ENCODE measurements at places on chromosomes 16 and 17. TPM values are rescaled to one million over a fixed set of nuclear protein-coding genes. Genes with fewer than 3 reads are reported as not detected.

DNA sequence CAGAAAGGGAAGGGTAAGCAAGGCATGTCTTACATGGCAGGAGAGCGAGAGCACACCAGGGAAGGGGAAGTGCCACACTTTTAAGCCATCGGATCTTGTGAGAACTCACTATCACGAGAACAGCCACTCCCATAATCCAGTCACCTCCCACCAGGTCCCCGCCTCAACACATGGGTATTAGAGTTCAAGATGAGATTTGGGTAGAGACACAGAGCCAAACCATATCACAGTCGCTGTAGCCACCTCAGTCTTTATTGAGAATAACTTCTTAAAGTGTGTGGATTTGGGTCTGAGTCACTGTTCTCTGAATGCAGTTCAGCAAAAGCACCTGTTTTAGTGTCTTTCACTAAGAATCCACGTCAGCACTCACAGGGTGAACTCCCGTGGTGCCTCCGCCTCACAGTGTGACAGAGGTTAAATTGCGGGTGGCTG, 195.2 kb upstream of the CHMP6 start:
- peak; percentile 42 for DNase-seq

DNA sequence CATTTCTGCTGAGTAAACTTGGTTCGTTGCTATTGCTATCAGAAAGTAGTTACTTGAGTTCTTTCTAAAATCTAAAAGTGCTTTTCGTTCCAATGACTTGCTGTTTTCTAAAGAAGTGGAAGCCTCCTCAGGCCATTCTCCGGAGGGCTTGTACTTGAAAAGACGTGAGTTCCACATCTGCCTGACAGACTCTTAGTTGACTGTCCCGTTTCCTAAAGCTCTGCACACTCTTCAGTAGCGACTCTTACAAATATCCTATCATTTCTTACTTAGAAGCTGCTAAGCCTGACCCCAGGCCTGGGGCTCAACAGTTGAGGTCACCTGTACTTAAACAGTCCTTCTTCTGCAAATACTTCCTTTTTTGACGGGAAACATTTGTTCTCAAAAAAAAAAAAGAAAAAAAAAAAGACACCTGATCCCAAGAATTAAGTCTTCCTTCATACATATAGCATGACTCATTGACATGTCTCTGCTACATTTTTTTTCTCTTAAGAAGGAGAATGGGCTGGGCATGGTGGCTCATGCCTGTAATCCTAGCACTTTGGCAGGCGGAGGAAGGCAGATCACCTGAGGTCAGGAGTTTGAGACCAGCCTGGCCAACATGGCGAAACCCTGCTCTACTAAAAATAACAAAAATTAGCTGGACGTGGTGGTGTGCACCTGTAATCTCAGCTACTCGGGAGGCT, 61.5 kb downstream of the DHRS7C start:
- no peak for DNase-seq

- DNase-seq = no peak
Observed at GRCh38 chr16:88533381-88533917, 36.8 kb upstream of the ZC3H18 start.

The EMC8 gene
- 27.5 TPM for total RNA-seq

DNA sequence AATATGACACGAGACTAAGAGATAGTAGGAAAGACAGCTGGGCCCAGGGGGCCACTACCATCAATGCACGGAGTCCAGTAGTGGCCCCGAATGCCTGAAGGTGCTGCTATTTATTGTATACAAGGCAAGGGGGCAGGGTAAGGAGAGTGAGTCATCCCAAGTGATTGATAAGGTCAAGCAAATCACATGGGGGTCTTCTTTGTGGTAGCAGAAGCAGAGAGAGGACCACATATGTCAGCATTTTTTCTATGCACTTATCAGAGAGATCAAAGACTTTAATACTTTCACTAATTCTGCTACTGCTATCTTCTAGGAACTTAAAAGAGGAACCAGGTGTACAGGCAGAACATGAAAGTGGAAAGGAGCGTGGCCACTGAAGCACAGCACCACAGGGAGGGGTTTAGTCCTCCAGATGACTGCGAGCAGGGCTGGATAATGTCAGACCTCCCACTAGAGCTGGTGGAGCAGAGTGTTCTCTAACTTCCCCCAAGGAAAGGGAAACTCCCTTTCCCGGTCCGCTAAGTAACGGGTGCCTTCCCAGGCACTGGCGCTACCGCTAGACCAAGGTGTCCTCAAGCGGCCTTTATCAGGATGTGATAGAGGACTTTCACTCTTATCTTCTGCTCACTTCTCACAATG, 26.4 kb upstream of the ARL4D start:
- no peak for DNase-seq

GRCh38 chr16:15856182-15856581, 646 bp downstream of the MYH11 start:
- DNase-seq = no peak

The MT1E gene
- 247 TPM for total RNA-seq

The TNFRSF12A gene
- 60.0 TPM for total RNA-seq

DNA sequence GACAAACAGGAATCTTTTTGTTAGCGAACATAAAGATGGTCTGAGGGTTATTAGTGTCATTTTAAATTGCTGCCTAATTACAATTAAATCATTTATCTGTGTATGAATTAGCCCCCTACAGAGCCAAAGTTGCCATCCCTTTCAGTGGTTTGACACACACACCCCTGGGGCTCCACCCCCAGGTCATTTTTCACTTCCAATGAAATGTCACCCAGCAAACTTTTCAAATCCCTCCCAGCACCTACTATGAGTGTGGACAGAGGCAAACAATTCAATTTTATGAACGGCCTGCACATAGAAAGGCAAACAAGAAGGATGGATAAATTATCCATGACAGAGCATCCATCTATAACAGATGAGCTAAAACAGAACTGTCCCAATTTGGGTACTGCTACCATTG, 2.4 kb downstream of the MYH10 start:
- no peak for DNase-seq

GRCh38 chr17:871751-872519, 89.8 kb downstream of the MRM3 start:
- no peak for DNase-seq

- no peak for DNase-seq
Observed at GRCh38 chr17:63530557-63531021, 7.4 kb downstream of the KCNH6 start.

The PPY gene
- total RNA-seq = not detected

DNA sequence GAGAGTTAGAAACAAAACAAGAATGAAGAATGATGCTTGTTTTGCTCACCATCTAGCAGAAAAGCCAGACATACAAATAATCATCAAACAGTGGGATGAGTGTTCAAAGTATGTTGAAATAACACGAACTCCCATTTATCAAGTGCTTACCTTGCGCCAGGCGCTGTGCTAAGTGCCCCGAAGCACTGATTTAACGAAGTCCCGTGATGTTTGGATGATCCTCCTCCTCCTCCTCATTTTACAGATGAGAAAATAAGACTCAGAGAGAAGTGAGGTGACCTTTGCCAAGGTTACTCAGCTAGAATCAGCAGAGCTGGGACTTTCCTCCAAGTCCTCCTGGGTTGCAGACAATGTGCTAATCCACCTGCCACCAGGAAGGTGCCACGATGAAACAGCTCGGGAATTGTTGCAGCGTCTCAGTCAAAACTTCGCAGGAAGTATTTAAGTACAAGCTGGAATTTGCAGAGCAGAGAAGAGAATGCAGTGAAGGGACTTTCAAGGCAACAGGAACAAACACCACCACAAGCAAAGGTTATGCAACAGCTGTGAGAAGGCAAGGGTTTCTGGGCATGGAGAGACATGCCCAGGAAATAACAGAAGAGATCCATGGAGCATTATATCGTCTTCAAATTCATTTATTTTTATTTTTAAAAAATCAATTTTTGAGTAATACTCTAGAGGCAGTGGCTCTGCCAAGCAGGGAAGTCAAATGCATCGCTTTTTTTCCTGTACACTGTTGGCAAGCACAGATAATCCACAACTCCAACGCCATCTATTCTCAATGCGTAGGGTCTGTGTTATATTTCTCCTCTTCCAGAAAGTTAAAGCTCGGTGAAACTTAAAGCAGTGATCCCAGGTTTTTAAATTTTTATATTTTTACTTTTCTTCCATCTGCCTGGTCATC, 11.1 kb downstream of the PRCD start:
- DNase-seq = no peak

GRCh38 chr16:55512941-55513340, 4.1 kb downstream of the LPCAT2 start:
- DNase-seq = no peak

DNA sequence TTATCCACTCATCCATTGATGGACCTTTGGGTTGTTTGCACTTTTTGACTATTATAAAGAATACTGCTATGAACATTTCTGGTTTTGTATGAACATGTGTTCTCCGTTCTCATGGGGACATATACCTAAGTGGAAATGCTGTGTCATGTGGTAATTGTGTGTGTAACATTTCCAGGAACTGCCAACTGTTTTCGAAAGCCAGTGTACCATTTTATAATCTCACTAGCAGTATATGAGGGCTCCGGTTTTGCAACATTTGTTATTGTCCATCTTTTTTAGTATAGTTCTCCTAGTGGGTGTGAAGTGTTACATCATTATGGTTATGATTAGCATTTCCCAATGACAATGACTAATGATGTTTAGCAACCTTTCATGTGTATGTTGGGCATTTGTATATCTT, 5.1 kb upstream of the TRIM25 start:
- DNase-seq = no peak

The KRTAP2-3 gene
- total RNA-seq = not detected

The HES7 gene
- total RNA-seq = not detected

GRCh38 chr17:50588391-50589049, 28.0 kb downstream of the CACNA1G start:
- DNase-seq = no peak

Data from lower leg skin (tissue), 4 donors.